ENCODE measurements at places on chromosomes 13 and 19.

DNA sequence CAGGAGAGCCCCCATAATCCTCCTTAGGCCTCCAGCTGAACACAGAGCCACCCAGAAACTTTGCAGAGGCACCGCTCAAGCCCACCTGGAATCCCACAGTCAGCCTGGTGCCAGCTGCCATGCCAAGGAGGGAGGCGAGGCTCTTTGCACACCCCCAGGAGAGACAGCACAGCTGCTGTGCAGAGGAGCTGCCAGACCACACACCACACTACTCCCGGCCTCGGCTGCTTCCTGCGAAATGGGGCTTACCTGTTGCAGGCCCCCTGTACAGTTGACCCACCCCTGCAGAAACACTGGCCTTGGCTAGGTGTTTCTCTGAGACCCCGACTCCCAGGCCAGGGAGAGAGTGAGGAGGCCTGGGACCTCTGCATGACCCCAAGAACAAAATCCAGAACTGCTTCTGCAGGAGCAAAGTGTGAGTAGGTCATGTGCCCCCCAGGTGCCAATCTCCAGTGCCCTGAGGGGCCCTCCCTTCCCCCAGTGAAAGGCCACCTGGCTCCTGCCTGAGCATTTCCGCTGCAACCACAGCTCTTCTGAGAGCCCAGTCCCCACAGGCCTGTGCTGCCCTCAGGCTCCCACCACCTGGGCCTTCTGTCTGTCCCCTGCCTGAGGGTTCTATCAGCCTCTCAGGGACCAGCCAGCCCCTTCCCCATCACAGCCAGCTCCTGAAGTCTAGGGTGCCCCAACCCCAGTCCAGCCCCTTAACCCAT lies 580.4 kb downstream of the UQCRFS1 start:
- H3K27ac ChIP-seq: no peak overlapping the region
- no peaks in the 10 kb centered on the region for H3K27me3 ChIP-seq
- no peaks in the 10 kb centered on the region for H3K4me1 ChIP-seq
- no peak for DNase-seq
- H3K36me3 ChIP-seq: no peaks in the 10 kb centered on the region
- no peak overlapping the region for H3K4me3 ChIP-seq

DNA sequence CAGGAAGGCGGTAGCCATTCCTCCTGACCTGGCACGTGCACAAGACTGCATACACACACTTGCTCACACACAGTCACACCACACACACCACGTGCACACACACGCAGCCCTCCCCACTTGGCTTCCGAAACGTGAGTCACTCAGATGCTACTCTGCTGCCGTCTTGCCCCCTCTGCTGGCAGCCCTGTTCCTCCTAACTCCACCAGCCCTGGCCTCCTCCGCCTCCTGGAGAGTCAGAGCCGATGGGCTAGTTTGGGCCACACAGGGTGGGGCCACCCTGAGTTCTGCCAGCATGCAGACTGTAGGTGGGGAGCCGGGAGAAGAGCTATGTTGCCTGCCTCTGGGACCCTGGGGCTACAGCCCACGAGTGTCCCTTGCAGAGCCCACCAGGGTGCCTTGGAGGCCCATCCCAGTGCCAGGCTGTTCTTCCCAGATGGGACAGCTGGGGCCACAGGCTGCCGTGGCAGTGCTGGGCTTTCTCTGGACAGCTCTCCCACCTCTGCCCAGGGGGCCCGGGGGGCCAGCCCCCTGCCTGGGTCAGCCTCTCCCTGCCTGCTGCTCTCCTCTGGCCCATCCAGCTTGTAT lies 12.1 kb downstream of the PIN1 start:
- H3K27me3 ChIP-seq: no peaks in the 10 kb centered on the region
- no peaks in the 10 kb centered on the region for H3K36me3 ChIP-seq
- no peak overlapping the region for H3K27ac ChIP-seq
- peak; percentile 83 for DNase-seq
- no peaks in the 10 kb centered on the region for H3K4me1 ChIP-seq

GRCh38 chr13:20571676-20572075 lies 4.7 kb downstream of the IFT88 start:
- no peaks in the 10 kb centered on the region for H3K36me3 ChIP-seq
- no peak for DNase-seq
- H3K4me1 ChIP-seq: no peaks in the 10 kb centered on the region
- no peak overlapping the region for H3K27ac ChIP-seq
- H3K27me3 ChIP-seq: no peaks in the 10 kb centered on the region

GRCh38 chr19:35389192-35389861 lies 18.5 kb downstream of the GPR42 start:
- H3K27ac ChIP-seq: peak overlapping the region; percentile 64
- no peaks in the 10 kb centered on the region for H3K27me3 ChIP-seq
- H3K36me3 ChIP-seq: no peaks in the 10 kb centered on the region
- DNase-seq: no peak
- no peaks in the 10 kb centered on the region for H3K4me1 ChIP-seq
- H3K4me3 ChIP-seq: no peak overlapping the region

DNA sequence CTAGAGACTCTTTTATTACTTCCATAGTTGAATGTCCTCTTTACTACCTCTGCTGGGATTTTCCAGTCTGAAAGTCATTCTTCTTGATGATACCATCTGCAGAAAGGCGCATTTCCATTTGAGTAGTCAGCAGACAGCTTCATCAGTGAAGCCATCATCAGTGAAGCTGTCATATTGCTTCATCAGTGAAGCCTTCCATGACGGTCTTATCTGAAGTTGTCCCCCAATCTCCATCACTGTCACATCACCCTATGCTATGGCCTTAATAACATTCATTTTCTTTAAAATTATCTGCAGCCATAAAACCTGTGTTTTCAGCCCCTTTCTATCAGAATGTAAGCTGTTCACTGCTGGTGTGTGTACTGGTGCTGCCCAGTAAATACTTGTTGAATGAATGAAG lies 151.6 kb downstream of the B3GLCT start:
- no peaks in the 10 kb centered on the region for H3K27me3 ChIP-seq
- no peaks in the 10 kb centered on the region for H3K4me1 ChIP-seq
- H3K36me3 ChIP-seq: no peaks in the 10 kb centered on the region
- no peak overlapping the region for H3K27ac ChIP-seq
- no peak overlapping the region for H3K4me3 ChIP-seq

DNA sequence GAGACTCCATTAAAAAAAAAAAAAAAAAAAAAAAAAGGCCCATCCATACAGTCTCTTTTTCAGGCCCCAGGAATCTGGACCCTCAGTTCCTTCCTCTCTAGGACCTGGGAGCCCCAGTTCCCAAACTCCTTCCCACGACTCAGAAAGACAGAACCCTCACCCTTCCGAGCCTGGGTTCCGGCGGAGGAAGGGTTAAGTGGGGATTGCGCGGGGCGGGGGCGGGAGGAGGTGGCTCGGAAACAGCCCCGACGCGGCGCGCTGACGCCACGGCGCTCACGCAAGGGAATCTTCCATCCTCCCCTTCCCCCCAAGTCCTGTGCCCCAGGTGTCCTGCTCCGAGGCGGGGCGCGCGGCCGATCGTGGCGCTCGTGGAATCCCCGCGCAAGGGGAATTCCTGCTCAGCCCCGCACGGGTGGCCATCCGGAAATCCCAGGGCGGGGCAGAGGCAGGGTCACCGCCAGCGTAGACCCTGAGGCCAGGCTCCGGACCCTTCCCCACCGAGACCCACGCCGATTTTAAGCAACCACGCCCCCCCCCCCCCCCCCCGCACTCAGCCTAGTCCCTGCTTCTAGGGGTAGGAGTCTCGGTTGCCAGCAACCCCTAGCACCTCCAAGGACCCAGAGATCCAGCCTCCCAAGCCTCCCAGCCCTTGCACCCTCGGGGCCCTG lies 659 bp downstream of the NFKBID start:
- peaks cover 7% of the 10 kb centered on the region for H3K4me1 ChIP-seq
- peak overlapping the region; percentile 58 for H3K27ac ChIP-seq
- H3K4me3 ChIP-seq: peak overlapping the region; percentile 62
- peak; percentile 79 for DNase-seq
- peaks cover 6% of the 10 kb centered on the region for H3K36me3 ChIP-seq
- no peaks in the 10 kb centered on the region for H3K27me3 ChIP-seq

- H3K4me3 ChIP-seq: no peak overlapping the region
- no peaks in the 10 kb centered on the region for H3K4me1 ChIP-seq
- no peak overlapping the region for H3K27ac ChIP-seq
Measured at GRCh38 chr13:27182844-27183497, 11.4 kb upstream of the USP12 start.

GRCh38 chr13:90793261-90793820 lies 554.1 kb upstream of the MIR17HG start:
- no peaks in the 10 kb centered on the region for H3K27me3 ChIP-seq
- H3K4me3 ChIP-seq: no peak overlapping the region
- no peak overlapping the region for H3K27ac ChIP-seq
- H3K4me1 ChIP-seq: peaks cover 3% of the 10 kb centered on the region
- no peaks in the 10 kb centered on the region for H3K36me3 ChIP-seq

DNA sequence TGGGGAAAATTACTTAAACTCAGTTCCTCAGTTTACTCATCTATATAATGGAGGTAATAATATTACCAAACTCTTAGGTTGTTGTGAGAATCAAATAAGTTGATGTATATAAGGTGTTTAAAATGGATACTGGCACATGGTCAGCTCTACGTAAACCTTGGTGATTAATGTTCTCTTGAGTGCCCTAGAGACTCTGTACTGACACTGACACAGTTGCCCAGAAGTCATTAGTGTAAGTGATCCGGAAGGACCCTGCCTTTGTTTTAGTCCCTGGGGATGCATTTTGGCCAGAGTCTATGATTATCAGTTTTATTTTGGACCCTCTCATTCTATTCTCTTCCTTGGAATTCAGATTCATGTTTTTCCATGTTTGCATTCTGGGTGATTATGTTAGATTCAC lies 31.9 kb downstream of the CHST8 start:
- no peaks in the 10 kb centered on the region for H3K27me3 ChIP-seq
- no peak for DNase-seq
- no peaks in the 10 kb centered on the region for H3K36me3 ChIP-seq

- no peaks in the 10 kb centered on the region for H3K4me1 ChIP-seq
- no peak overlapping the region for H3K27ac ChIP-seq
- no peak overlapping the region for H3K4me3 ChIP-seq
- H3K36me3 ChIP-seq: no peaks in the 10 kb centered on the region
- no peaks in the 10 kb centered on the region for H3K27me3 ChIP-seq
Measured at GRCh38 chr19:29269641-29270040, 56.7 kb upstream of the UQCRFS1 start.

- H3K4me1 ChIP-seq: peaks cover 8% of the 10 kb centered on the region
- H3K27ac ChIP-seq: no peak overlapping the region
Measured at GRCh38 chr13:109665781-109666249, 120.6 kb downstream of the IRS2 start.

GRCh38 chr13:28575200-28575599 lies 80.3 kb upstream of the FLT1 start:
- no peak overlapping the region for H3K27ac ChIP-seq
- no peaks in the 10 kb centered on the region for H3K27me3 ChIP-seq
- no peaks in the 10 kb centered on the region for H3K4me1 ChIP-seq
- no peaks in the 10 kb centered on the region for H3K36me3 ChIP-seq
- DNase-seq: no peak
- H3K4me3 ChIP-seq: no peak overlapping the region

DNA sequence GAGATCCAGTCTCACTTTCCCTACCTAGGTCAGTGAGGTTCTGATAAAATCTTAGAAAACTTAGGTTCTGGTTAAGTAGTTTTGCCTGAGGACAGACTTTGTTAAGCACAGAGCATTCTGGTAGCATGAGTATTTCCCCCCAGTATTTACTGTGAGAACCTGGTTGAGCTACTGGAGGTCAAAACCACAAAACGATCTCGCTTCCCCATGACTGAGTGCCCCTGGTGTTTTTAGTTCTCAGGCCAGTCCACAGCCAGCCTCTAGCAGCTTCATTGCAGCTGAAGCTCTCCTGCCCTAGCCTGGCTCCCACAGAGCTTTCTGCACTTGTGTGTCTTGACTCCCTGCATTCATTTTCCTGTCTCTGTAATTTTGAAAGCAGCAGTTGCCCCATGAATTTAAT lies 1138.2 kb downstream of the UQCRFS1 start:
- no peaks in the 10 kb centered on the region for H3K4me1 ChIP-seq
- no peak overlapping the region for H3K27ac ChIP-seq
- DNase-seq: peak; percentile 64
- H3K36me3 ChIP-seq: no peaks in the 10 kb centered on the region
- no peak overlapping the region for H3K4me3 ChIP-seq

DNA sequence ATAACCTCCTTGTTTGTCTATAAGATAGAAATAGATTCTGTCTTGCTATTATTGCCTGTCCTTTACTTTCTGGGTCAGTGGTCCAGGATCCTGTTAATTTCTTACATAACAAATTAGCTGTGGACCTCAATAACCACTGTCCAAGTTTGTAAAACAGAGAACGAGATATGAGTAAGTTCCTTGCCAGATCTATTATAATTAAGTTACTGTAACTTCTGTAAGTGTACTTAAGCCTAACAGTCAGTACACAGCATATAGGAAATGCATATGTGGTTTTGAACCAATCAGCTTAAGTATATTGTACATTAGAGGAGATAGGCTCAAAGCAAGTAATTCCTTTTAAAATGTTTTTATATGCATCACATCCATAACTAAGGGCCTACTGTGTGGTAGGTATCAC lies 34.9 kb downstream of the HTR2A start:
- no peaks in the 10 kb centered on the region for H3K36me3 ChIP-seq
- H3K4me3 ChIP-seq: no peak overlapping the region
- no peak overlapping the region for H3K27ac ChIP-seq

DNA sequence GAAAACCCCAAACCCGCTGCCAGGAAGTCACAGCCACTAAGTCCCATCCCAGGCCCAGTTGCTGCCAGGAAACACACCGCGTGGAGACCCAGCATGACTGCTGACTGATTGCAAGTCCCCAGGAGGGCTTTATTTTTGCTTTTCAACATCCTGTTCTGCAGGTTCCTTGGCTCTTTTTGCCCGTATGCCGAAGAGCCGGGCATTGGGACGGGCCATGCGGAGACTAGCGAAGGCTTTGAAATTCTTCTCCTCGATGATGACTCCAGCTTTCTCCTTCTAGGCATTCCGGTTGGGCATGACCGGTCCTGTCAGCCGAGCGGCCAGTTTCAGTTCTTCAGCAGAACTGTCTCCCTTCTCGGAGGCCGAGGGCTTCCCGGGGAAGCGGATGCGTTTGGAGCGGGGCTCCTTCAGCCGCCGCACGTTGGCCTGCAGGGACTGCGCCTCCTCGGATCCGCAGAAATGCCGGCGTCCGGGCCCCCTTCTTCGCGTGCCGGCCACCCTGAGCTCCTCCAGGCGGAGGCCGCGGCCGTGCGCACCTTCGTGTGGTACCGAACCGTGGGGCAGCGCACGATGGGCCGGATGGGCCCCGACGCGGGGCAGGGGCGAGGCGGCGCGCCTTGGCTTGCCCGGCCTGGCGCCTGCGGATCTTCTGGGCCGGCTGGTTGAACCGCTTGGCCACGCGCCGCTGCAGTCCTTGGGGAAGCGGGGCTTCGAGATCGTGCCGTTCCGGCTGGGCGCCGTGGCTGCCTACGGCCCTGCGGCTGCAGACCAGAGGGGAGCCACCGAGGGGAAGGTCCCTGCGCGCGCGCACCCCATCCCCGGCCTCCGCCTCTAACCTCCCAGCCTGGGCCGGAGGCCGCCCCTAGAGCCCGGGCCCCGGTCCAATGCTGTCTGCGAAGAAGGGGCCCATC lies 15.2 kb downstream of the ZSCAN5C start:
- H3K27ac ChIP-seq: peak overlapping the region; percentile 23
- no peaks in the 10 kb centered on the region for H3K4me1 ChIP-seq
- no peak overlapping the region for H3K4me3 ChIP-seq
- peak; percentile 74 for DNase-seq
- no peaks in the 10 kb centered on the region for H3K36me3 ChIP-seq
- H3K27me3 ChIP-seq: no peaks in the 10 kb centered on the region
